ENCODE measurements at places on chromosomes 4 and X.

DNA sequence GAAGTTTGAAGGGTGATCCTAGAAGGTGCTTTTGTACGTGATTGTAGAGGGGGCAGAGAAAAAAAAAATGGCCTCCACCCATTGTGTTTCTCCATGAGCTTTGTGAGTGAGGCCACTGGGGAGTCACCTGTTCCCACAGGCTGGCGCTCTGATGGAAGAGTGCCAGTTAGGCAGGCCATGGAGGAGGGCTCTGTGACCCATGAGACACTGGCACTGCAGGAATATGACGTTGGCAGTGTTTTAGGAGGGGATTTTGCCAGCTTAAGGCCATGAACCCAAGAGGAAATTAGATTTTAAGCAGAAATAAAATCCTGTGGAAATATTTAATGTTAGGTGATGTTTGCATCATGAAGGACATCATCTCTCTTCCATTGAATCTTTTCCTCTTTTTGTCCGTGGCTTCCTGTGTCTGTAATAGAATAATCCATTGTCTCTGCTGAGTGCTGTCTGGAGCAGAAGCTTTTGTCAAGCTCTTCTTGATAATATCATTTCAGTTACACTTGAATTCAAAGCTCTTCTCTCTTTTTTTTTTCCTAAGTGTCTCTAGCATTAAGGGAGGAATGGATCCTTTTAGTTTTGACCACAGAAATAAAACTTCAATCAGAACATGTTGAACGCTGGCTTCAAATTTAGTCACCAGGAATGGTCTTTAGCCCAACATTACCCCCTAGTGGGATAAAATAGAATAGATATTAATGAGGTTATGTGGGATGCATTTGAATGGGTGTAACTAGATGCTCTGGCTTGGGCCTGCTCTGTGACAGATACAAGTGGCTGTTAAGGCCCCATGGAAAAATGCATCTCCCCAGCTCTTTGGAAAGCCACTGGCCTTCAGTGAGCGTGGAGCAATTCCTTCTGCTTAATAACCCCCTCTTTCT, 41.0 kb upstream of the UCP1 start:
- no peak for DNase-seq

DNA sequence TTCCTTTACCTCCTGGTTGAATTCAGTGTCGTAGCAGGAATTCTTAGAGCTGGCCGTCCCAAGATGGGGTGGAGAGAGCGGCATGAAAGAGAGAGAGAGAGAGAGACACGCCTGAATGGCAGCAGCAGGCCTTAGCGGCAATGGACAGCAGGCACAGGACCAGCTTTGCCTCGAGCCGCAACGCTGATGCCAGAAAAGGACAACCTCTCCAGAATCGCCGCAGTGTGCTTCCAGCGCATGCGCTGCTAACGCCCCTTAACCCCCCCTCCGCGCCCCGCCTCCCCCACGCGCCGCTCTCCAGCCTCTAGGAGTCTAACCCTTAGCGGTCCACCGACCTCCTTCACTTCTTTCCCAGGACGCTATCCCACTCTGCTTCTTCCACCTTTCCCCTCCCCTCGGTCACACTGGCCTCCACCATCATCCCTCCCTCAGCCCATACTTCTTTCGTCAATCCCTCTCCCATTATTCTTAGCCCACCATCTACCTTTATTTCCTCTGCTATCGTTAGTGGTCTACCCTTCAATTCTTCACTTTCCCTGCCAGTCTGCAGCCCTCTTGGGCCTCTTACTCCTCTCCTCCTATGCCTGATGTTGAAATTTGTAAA, 10.5 kb upstream of the ZCCHC13 start:
- peak; percentile 72 for DNase-seq

DNA sequence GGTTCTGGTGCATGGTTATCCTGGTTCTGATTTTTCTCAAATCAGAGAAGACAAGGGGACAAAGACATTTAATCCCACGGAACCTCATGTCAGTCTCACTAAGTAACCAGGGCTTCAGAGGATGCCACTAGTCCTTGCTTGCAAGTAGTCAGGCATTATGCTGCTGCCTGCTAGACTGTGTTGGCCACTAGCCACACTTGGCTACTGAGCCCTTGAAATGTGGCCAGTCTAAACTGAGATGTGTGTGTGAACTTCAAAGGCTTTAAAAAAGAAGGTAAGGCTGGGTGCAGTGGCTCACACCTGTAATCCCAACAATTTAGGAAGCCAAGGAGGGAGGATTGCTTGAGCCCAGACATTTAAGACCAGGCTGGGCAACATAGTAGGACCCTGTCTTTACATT, 48.6 kb upstream of the IGFBP7 start:
- DNase-seq, result no peak

- DNase-seq, result no peak
Observed at GRCh38 chr4:78749258-78749971, 26.7 kb upstream of the BMP2K start.

DNA sequence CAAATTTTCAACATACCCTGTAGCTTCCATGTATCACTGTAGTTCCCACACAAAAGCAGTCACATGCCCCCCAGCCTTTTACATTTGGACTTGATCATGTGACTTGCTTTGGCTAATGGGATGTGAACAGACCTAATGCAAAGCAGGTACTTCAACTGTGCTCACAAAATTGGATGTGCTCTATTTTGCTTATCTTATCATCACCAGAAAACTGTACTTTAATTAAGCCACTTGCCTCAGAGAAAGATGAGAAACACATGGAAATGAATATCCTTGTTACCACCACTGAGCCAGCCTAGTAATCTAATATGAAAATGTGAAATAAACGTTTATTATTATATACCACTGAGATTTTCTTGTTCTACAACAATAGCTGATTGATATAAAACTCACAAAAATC, 402.7 kb upstream of the HTR2C start:
- DNase-seq, result no peak

- no peak for DNase-seq
Observed at GRCh38 chr4:29002151-29002550, 1718.0 kb upstream of the PCDH7 start.

DNA sequence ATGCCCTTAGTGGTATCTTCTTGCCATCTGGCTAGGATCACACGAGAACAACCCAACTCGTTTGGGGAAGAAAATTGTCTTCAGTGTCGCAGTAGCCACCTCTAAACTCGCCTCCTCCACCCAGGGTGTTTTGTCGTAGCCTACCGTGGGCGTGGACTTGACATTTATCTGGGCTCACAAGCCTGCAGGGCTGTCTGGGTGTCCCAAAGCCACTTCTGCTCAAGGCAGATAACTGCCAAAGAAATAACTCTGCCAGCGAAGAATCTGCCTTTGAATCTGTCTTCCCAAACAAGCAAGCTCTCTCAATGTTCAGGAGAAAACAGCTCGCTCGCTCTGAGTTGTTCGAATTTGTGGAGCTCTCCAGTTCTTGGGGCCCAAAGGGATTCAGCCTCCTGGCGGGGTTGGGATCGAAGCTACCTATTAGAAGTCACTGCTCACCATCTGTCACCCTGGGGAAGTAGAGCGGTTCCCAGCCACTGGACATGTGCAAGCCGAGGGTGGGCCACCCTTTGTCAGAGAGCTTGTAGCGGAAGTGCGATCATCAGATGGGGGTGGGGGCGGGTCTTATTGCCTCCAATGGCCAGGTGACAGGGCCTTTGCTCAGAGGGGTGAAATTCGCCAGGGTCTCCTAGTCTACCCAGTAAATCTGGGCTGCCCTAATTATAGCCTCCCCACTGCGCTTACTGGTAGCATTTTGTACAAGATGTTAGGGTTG, 14.8 kb downstream of the BLOC1S4 start:
- DNase-seq, result no peak

DNA sequence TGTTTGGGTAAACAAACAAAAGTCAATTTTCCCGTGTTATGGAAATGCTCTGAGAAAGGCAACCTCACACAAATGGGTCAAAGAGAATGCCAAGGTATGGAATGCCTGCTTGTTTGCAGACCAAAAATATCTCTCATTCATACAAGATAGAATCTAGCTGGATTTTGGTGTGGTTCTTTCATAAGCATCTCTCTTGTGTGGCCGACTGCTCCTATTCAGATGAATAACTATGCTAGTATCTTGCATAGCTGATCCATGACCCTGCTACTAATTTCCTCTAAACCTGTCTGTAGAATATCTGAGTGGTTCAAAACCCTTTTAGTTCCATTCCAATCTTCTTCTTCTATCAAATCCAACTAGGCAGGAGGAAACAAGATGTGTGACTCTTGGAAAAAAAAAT, 28.2 kb upstream of the SORBS2 start:
- DNase-seq, result peak; percentile 24

DNA sequence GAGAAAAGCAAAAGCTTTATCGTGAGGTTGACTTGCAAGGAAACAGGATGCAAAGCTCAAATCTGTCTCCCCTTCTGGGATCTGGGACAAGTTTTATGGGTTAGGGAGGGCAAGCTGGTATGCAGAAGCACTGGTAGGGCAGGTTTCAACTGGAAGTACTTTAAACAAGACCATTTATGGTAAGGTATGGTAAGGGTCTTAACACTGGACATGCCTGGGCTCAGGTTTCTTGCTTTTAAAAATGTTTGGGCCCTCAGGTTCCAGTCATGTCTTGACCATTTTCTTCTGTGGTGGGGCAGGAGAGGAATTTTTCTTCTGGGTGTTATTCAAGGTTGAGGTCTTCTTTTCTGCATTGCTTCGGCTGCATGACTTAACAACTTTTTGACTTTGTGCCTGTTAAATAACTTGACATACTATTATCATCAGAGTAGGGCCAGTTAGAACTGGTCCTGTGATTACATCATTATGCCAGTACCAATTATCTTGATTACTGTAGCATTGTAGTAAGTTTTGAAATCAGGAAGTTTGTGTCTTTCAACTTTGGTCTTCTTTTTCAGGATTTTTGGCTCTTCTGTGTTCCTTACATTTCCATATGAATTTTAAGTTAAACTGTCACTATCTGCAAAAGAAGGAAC, 33.7 kb downstream of the CD38 start:
- peak; percentile 62 for DNase-seq

GRCh38 chrX:44094821-44095530, 121.8 kb upstream of the NDP start:
- no peak for DNase-seq

GRCh38 chrX:137387646-137388045, 178.3 kb upstream of the ZIC3 start:
- no peak for DNase-seq

DNA sequence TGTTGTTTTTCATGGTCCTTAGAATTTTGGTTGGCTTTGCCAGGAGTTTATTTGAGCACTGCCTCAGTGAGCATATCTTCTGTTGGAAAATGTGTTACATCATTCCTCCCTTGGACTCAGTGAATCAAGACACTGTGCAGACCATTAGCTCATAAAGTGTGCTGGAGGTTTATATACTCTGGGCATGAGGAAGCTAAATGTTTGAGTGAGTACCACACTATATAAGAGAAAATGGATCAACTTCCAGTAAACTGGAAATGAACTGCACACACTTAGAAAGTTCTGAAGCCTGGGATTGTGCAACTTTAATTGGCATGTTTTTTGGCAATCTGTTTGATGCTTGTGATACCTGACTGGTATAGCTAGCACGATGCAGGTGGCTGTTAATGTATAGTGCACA, 75.9 kb downstream of the LIMCH1 start:
- DNase-seq, result no peak

- DNase-seq, result peak; percentile 6
Observed at GRCh38 chrX:4830880-4831557, 1117.6 kb upstream of the PRKX start.

DNA sequence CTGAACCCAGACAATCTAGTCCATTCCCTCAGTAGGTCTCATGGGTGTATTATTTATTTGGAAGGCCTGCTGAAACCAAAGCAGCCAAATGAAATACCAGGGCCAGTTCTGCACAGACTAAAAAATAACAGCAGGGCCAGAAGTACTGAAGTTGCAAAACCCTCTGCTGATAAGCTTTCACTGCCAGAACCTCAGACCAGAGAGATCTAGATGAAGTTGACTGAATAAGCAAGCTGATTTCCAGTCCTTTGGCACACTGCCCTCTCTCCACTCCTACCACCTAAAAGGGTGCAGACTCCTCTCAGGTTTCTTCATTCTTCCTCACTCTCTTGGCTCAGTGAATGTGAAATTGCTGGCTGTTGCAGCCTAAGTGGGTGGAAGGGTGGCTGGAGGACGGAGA, 276.7 kb upstream of the KLF3 start:
- no peak for DNase-seq

DNA sequence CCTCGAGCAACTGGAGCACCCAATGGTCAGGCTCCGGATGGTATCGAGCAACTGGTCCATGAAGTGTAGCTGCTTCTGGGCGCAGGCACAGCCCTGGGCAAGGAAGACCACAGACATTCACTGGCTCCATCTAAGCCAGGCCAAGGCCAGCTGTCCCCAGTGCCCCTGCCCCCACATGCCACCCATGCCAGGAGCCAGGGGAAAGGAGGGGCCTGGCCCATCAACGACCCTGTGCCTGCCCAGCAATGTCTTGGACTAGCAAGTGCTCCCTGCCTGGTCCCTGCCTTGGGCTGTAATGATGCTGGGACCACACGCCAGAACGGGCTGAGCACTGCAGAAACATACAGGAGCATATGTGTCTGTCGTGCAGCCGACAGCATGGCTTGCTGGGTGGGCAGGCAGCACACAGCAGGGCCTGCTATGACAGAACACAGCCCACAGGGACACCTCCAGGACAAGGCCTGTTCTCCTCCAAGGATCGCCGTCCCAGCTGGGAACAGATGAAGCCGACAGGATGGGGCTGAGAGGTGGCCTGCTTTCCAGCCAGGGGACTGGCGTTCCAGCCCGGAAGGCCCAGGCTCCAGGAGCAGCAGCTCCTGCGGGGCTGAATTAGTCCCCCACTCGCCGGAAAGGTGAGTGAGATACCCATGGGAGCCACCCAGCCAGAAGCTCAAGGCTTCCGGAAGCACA, 11.4 kb upstream of the TREX2 start:
- DNase-seq, result no peak

- peak; percentile 38 for DNase-seq
Observed at GRCh38 chr4:185656467-185656931, 121.2 kb upstream of the PDLIM3 start.

DNA sequence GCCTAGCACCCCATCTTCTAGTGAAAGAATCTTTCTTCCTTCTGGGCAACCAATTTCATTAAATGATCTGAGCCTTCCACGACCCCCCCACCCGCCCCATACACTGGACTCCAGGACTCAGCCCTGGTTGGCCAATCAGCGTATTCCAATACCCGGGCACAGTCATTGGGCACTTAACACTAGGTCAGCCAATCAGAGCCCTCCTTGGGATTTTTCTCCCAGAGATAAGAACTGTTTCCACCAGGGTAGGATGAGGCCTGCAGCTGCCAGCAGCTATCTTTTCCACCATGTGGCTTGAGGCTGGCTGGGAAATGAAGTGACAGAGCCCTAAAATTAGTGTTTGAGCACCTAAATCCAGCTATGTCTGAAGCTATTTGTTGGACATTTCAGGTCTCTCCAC, 418.8 kb downstream of the BCOR start:
- DNase-seq, result no peak

DNA sequence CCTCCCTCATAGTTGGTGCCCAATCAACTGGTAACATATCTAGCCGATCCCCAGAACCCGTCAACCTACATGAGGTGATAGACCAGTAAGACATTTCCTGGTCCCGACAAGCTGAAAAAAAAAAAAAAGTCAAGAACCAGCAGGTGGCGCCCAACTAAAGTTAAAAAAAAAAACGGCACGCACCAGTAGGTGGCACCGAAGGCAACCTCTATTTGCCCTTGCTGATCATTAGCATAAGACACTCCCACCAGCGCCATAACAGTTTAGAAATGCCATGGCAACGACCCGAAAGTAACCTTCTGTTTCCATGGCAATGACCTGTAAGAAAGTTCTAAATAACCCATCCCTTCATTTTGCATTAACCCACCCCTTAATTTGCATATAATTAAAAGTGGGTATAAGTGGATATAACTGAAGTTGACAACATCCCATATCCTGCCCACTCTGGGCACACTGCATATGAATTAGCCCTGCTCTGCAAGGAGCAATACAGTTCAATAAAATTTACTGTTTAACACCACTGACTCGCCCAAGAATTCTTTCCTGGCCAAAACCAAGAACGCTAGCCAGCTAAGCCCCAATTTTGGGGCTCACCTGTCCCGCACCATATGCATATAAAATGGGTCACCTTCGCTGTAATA, 83.9 kb upstream of the SPANXB1 start:
- DNase-seq, result peak; percentile 0

Measured in trophoblast cell (in vitro differentiated cells and primary cell).